ENCODE measurements at places on chromosomes 11 and 22.

DNA sequence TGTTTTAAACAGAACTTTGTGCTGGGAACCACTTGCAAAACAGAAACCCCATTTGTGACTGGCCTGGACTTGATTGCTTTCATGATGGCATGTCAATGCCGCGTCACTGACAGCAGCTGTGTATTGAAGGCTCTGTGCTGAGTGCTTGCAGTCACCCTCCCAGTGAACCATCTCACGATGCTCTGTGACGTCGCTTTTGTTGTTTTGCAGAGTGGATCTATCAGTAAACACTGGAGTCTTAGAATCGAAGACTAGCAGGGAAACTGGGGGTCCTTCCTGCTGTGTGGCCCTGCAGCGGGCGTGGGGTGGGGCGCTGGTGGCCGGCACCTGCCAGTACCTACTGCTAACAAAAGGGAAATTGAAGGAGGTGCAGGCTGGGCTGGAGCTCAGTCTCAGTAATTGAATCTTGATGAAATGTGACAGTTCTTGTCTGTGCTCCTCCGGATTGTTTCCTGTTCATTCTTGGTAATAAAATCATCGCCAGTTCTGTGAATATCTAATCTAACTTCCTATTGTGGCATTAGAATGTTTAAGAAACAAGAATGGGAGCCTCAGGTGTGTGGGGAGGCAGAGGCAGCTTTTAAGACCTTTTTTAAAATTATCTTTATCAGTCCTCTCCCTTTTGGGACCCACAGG, 50.5 kb upstream of the PARVG start:
- no peak for DNase-seq

- DNase-seq = no peak
Measured at GRCh38 chr11:60700689-60701468, 1.5 kb downstream of the MS4A8 start.

DNA sequence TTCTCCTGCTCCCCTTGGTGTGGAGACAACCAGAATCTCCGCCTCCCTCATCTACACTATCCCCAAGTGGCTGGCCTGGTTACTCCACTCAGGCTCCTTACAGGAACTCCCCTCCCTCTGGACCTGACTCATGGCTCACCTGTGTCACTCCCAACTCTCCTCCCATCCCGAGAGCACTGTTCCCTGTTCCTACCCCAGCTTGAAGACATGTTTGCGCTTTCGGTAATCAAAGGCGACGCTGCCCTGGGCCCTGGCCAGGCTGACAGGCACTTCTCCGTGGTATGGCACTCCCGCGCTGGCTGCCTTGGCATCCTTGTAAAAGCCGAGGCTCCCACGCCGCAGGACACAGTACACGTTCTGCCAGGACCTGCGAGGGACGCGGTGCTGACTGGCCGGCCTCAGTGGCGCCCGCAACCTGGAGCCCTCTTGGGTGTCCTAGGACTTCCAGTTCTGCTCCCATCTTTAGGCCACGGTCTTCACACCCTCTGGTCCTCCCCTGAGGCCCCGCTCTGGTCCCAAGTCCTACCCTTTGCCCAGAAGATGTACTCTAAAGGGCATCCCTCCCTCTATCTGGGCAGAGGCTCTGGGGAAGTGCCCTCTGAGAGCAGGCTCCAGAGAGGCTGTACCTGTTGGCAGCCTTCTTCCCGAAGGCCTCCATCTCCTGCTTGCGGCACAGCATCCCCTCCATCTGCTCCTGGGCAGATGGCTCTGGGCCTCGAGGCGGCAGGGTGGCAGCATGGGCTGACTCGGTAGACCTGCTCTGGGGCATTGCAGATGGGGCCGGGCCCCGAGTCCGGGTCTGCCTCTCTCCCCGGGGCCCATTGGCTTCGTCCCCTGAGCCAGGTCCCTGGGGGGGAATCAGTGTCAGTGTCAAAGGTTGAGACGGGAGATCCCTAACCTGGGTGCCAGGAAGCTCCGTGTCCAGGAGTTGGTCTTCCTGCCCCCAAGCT, 9.4 kb upstream of the RBM4B start:
- no peak for DNase-seq

- no peak for DNase-seq
Measured at GRCh38 chr11:119046489-119046888, 10.5 kb downstream of the HYOU1 start.

- DNase-seq = no peak
Measured at GRCh38 chr22:39429916-39430575, 26.8 kb upstream of the MGAT3 start.

DNA sequence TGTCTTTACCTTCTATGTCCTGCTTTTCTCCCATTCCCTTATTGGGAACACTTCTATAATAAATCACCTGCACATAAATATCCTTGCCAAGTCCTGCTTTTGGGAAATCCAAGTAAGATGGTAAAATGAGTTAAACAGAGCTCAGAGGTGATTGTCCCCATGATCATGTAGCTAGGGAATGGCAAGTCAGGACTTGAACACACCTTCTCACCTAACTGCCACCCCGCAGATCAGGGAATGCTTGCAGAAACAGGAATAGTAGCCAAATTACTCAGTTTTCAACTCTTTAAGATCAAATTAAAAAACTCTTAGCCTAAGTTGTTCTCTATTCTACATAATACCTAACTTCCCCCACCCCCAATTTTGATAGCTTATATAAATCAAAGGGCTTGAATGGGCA, 16.0 kb downstream of the OOSP3 start:
- DNase-seq = no peak

DNA sequence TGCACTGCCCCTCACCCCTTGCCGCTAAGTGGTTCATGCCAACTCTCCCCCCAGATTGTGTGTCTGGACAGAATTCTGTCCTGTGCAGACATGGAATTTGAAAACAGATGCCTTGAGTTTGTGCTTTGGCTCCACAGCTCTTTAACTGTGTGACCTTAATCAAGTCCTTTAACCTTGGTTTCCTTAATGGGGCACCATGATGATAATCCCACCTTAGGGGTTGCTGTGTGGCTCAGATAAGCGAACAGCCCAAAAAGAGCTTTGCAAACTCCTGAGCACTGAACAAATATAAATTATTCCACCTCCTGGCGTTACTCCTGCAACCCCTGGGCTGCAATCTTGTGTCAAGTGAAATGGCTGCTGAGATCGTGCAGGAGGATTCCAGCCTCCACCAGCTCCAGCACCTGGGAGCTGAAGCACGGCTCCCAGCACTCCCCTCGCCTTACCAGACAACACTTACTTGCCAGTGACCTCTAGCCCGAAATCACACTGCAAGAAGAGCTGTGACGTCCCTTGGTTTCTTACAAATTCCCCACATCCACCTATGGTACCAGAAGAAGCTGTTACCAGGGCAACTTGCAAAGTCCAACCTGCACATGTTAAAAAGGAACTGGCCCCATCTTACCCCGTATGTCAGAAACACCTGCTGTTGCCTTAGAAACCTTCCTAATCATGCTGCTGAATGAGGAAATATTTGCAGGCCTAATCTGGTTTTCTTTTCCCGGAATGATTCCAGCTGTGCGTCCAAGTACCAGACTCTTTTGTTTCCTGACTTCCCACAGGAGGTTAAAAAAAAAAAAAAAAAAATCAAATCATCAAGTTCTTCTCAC, 13.2 kb downstream of the VPS37C start:
- DNase-seq = no peak
